ENCODE measurements at places on chromosomes 3 and 15.

DNA sequence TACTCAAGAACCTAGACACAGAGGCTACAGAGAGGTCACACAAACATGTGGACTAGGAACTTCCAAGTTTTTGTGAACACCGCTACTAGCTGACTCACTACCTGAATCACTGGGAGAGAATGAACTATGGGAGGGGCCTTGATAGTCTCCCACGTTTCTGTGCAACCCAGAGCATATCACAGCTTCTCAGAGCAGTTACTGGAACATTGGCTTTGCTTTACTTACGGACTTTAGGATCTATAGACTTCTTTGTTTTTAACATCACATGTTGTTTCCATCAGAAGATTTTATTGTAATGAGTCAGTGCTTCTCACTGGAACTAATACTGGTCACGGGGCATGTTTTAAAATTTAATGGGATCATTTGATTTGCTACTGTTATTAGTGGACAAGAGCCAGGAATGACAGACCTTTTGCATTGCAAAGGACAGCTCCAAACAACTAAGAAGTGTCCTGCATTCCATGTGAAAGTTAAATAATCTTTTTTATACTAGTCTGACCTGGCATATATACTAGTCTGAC, 35.6 kb downstream of the RTP4 start:
- DNase-seq: no peak

- DNase-seq: no peak
These were observed 95.7 kb downstream of the TNIK start for GRCh38 chr3:171364500-171364899.

- DNase-seq: peak; percentile 10
These were observed 38.7 kb downstream of the RAB27A start for GRCh38 chr15:55250941-55251340.

- DNase-seq: no peak
These were observed 15.0 kb downstream of the INTS14 start for GRCh38 chr15:65595960-65596359.

DNA sequence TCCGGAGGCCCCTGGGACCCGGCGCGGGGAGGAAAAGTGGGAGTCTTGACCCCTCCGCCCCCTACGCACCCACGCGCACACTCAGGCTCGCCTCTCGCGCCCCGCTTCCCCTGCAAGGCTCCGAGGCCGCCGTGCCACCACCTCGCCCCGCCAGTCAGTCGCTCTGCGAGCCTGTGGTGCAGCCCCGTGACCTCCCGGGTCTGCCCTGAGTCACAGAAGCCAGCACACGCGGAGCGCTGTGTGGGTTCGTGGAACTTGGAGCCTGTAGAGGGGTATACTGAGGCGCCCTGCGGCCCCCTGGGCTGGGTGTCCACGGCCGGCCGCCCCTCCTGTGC, 380 bp upstream of the ALS2CL start:
- DNase-seq: no peak

- DNase-seq: no peak
These were observed 44.7 kb downstream of the ATP11B start for GRCh38 chr3:182837855-182838454.

GRCh38 chr15:39127925-39128617, 452.8 kb upstream of the THBS1 start:
- peak; percentile 7 for DNase-seq

- no peak for DNase-seq
These were observed 11.5 kb downstream of the PTPRG start for GRCh38 chr3:61572879-61573278.

DNA sequence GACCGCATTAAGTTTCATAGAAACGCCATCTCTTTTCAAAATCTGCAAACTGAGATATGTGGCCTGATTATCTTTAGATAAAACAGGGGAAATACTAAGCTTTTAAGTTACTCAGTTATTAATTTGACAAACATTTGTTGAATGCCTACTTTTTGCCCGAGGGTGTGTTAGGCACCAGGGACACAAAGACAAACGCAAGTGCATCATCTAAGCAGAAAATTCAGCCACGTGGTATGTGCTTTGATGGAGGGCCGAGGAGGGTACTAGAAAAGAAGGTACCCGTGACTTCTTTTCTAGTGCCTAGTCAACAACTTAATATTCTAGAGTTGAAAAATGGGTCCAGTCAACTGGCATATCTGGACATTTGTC, 594.3 kb downstream of the MAGI1 start:
- no peak for DNase-seq

GRCh38 chr3:13110678-13111116, 37.5 kb upstream of the IQSEC1 start:
- no peak for DNase-seq

DNA sequence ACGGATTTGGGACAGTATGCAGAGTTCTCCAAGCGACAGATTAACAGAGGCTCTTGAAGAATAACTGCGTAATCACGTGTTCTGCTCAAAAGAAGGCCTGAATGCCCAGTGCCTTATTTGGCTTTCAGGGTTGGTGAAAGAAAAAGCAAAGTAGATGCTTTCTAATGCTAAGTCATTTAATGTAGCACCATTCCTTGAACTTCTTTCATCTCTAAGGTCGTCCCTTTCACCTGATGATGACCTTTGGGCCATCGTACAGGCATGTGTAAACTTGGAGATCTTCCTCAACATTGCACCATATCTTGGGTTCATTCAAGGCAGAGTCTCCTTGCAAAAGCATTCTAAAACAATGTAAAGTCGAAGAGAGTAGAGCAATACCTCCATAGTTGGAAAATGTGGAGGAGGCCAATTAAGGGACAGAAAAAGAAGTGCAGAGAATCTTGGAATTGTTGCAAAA, 48.9 kb downstream of the TMEM44 start:
- no peak for DNase-seq

GRCh38 chr15:52790169-52790708, at the start of gene ONECUT1:
Gene ONECUT1, minus strand, starts transcription at chr15:52790336. Its CDS starts 452 bp downstream, at chr15:52789884.
- no peak for DNase-seq

- DNase-seq: no peak
These were observed 8.9 kb upstream of the SPPL2A start for GRCh38 chr15:50774450-50774849.

GRCh38 chr3:43966126-43966525, 275.4 kb downstream of the ABHD5 start:
- DNase-seq: no peak

- no peak for DNase-seq
These were observed 831.0 kb downstream of the TUSC7 start for GRCh38 chr3:117540597-117540996.

GRCh38 chr15:44289259-44289790, 806 bp downstream of the GOLM2 start:
- DNase-seq: no peak

- DNase-seq: peak; percentile 30
These were observed 5.8 kb upstream of the PSTPIP1 start for GRCh38 chr15:76988867-76989780.

GRCh38 chr3:105608623-105609022, 241.9 kb downstream of the ALCAM start:
- DNase-seq: no peak

- no peak for DNase-seq
These were observed 39.8 kb downstream of the CD200R1L start for GRCh38 chr3:112806903-112807302.

DNA sequence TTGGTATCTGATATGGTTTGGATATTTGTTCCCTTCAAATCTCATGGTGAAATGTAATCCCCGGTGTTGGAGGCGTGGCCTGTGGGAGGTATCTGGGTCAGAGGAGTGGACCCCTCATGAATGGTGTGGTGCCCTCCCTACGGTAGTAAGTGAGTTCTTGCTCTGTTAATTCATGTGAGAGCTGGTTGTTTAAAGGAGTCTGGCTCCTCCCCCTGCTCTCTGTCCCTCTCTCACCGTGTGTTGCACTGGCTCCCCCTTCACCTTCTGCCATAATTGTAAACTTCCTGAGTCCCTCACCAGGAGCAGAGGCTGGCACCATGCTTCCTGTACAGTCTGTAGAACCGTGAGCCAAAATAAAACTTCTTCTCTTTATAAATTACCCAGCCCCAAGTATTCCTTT, 246.9 kb upstream of the AGTR1 start:
- DNase-seq: no peak

- no peak for DNase-seq
These were observed 178.2 kb upstream of the EOMES start for GRCh38 chr3:27900316-27900715.

DNA sequence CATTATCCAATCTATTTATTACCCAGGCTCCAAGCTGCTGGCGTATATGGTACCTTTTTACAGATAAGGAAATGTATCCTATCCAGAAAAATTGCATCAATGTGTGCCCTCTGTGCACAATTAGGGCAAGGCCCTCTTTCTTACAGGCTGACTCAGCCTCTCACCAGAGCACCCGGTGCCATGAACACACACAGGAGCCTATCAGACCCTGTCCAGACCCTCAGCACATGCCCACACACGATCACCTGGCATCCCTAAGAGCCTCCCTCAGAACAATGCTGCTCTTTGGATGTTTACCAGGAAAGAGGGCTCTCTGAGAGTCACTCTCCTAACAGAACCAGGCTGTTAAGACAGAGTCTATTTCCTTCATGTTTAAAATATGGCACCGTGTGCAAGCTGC, 460.0 kb upstream of the TBL1XR1 start:
- DNase-seq: no peak

DNA sequence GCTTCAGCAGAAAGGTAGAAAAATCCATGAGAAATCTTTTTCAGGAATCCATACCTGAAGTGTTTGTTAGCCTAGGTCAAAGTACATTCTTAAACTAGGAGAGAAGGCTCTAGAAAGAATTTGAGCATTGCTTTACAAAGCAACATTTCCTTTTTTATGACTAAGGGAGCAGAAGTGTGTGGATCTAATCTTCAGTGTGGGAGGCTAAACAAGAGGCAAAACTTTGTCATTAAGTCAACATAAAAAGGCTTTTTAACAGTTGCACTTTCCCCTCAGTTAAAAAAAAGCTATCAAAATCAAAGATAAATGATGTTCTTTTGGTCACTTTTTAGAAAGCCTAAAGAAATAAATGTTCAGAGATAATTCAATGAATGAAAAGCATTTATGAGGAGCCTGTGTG, 154.8 kb downstream of the TMEM108 start:
- no peak for DNase-seq

DNA sequence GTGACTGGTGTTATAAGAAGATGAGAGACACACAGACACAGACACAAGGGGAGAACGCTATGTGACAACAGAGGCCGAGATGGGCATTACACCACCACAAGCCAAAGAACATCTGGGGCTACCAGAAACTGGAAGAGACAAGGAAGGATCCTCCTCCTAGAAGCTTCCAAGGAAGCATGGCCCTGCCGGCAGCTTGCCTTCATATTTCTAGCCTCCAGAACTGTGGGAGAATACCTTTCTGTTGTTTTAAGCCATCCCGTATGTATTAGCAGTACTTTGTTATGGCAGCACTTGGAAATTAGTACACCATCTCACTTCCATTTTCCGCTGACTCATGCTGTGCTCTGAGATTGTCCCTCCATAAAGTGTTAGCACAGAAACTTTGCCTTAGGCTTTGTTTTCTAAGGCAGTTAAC, 38.7 kb upstream of the CA12 start:
- DNase-seq: no peak

DNA sequence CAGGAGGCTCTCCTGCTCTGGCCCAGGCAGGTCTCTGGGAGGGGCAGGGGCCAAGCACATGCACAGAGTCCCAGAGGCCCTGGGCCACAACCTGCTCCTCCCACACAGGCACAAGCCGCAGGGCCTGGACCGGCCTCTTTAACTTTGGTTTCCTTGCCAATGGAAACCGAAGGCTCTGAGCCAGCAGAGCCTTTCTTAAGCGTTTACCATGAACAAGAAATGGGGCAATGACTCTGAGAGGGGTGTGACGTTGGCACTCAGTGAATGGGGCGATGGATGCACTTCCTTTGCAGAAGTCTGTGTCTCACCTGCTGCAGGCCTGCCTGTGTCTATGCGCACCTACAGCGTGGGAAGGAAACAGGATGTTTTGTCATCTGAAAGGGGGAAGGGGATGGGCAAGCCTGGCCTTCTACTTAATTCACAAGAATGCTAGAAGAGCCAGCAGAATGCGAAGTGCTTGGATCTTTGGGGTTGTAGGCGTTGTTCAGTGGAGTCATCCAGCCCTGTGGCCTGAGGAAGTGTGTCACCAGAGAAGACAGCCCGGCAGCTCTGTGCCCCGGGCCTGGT, 41.8 kb downstream of the IFT122 start:
- no peak for DNase-seq

DNA sequence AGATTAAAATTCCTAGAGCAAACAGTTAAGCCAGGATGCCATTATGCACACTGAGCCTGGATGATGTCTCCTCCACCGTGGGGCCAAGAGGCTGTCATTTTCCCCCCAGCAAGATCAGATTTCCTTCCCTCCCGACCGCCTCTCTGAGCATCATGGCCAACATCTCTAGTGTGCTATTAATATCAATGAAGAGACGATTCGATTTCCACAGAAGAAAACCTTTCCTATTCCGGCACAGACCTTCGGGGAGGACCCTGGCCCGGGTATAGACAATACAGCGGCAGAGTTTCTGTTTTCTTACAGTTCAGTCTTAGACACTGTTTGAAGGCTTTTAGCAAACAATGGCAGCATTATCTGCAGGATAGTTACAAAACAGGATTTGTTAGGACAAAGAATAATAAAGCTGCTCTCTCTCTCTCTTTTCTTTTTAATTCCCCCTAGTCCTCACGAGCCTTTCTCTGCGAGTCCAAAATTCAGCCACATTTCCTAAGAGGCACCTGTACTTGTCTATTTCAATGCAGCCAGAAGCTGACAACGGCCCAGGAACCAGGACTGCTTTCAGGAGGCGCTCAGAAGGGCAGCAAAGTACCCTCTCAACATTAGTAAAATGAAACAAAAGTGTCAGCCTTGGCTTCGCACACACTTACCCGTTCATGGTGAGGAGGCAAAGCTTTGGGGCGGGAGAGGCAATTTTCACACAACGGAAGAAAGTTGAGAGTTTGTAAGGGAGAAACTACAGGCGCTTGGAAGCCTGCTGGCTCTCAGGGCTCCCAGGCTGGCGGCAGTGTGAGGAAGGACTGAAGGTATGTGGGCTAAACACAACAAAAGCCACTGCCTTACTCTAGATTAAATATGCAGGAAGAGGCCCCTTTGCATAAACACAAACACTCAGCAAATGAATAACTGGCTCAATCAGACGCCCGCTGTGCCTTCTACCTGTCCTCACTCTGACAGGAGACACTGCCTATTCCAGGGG, 278.0 kb downstream of the FOXP1 start:
- DNase-seq: no peak

GRCh38 chr15:98524838-98525660, 123.3 kb upstream of the IGF1R start:
- DNase-seq: no peak

- DNase-seq: no peak
These were observed 170.1 kb downstream of the APBA2 start for GRCh38 chr15:29055876-29056275.

GRCh38 chr15:59524331-59524731, 86.3 kb downstream of the FAM81A start:
- no peak for DNase-seq
